ENCODE measurements at places on chromosomes 5 and 9.

- no peak for DNase-seq
These were observed 3.2 kb upstream of the HMGCS1 start for GRCh38 chr5:43316421-43316820.

GRCh38 chr5:13480834-13481233 is 463.7 kb downstream of the DNAH5 start:
- no peak for DNase-seq

GRCh38 chr5:36928947-36929346 is 52.4 kb downstream of the NIPBL start:
- DNase-seq = no peak

GRCh38 chr5:154284433-154284832 is 93.9 kb downstream of the GALNT10 start:
- no peak for DNase-seq

DNA sequence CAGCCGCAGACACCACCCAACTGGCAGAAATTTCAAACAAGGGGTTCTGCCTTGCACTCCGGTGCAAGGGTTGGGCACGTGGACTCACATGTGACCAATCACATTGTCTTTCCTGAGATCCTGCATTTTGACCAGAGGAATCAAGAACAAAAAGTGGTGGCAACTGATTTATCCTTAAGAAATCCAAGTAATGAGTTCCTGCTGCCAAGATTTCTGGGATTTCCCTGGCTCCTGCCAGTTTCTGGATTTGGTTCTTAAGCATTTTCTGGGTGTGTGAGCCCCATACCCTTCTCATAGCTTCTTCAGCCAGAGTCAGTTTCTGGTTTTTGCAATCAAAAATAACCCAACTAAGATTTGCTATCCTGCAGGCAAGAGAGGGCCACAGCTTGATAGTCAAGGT is 17.4 kb upstream of the KCNIP1 start:
- DNase-seq = no peak

DNA sequence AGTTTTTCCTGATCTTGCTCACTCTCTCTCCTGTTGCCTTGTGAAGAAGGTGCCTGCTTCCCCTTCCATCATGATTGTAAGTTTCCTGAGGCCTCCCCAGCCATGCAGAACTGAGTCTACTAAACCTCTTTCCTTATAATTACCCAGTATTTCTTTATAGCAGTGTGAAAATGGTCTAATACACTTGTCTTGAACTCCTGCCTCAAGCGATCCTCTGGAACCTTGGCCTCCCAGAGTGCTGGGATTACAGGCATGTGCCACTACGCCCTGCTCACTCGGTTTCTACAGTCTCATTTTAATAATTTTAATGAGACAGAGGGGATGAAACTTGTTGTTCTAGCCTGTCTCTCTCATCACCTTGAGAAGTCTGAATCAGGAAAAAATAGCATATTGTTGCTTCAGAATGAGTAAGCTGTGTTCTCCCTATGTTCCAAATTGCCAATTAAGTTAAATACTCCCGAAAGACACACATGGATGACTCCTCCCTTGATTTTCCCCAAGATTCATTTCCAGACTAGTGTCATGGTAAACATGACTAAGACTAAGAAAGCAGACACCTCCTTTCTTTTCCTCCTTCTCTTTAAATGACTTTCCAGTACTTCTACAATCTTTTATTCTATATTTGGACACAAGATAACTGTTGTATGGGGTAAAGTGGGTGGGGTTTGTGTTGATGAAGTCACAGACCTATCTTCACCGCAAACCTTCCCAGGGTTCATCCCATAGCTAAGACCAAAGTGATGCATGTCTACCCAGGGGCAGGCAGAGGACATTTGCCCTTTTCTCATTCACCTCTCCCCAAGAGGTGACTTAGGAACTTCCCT is 7.8 kb upstream of the DNAJC18 start:
- DNase-seq = peak; percentile 61

GRCh38 chr9:129874261-129875101 is 39.2 kb downstream of the USP20 start:
- no peak for DNase-seq

All from activated CD4-positive, alpha-beta T cell treated with anti-CD3 and anti-CD28 coated beads for 48 hours (primary cell).